ENCODE measurements at places on chromosomes 1 and 21.

DNA sequence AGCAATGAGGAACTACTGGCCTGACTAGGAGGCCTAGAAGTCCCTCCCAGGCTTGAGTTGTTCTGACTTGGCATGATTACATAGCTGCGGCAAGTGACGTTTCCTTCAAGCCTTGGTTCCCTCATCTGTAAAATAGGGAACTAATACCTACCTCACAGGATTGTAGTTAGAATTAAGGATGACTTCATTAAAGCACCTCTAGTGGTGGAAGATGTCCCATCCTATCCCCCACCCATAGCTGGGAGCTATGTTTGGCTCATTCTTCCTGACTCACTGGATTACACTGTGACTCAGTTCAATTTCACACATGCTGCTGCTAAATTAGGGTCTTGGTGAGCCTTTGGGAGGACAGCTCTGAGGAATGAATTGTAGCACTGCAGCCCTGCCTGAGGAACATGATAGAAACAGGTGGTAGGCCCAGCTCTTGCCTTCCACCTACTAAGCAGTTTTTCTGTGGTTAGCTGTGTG lies 6.0 kb upstream of the SHISA4 start:
- no peak for ATAC-seq

- ATAC-seq, result no peak
Observed at GRCh38 chr21:36910581-36911307, 55.7 kb downstream of the HLCS start.

DNA sequence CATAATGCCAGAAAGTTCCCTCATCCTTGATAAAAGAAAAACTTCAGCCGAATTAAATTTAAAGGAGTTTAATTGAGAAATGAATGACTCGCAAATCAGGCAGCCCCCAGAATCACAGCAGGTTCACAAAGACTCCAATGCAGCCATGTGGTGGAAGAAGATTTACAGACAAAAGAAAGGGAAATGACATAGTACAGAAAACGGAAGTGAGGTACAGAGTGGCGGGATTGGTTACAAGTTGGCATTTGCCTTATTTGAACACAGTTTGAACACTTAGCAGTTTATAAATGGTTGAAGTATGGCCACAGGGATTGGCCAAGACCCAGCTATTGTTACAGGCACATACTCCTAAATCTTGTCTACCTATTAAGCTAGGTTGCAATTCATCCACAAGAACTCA lies 46.6 kb downstream of the HIVEP3 start:
- no peak for ATAC-seq

DNA sequence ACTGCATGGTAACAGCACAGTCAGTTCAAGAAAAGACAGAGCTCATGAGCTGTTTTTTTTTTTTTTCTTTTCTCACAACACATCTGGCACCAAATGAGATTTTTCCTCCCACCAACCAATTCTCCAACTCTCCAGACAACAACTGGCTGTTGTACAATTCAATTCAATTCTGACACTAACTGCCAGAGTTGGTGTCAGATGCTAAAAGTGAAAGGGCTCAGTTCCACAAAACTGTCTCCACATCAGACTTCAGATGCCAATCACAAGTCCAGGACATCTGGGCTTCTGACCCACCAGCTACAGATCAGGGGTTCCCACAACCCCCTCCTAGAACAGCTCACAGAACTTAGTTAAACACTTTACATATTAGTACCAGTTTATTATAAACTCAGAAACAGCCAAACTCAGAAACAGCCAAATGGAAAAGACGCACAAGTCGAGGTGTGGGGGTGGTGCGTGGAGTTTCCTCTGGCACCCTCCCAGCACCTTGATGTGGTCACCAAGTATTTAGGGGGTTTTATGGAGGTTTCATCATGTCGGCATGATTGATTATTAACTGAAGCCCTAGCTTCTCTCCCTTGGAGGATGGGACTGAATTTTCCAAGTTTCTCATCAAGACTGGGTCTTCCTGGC lies 39.2 kb upstream of the LRRC8D start:
- ATAC-seq, result no peak

- ATAC-seq, result no peak
Observed at GRCh38 chr1:188065917-188066316, 1237.2 kb downstream of the PLA2G4A start.

DNA sequence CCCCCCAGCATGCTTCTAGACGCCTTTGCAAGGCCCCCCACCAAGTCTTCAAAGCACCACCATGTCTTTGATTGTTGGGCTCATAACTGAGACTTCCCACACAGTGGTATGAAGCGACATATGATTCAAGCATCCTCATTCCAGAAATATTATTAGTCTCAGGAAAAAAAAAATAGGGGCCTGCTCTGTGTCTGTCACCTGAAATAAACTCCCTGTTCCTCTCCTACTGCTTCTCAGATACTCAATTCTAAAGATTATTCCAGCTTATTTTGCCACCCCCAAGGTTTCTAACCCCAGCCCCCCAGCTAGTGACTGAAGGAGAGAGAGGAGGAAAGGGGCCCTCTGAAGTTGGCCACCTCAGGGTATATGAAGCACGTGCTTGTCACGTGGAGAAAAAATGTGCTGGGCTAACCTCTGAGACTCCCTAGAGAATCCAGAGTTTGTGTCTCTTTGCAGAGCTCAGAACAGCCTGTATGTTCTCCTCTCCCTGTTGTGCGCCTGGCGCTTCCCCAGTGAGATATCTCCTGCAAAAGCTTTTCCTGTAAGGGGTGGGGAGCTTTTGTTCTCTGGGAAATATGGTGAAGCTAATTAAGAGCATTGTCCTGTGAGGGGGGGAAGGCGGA lies 35.9 kb upstream of the RASAL2 start:
- ATAC-seq, result peak; percentile 74

- ATAC-seq, result no peak
Observed at GRCh38 chr21:34989337-34990151, 59.6 kb downstream of the RUNX1 start.
